ENCODE measurements at places on chromosomes 13 and 19.

DNA sequence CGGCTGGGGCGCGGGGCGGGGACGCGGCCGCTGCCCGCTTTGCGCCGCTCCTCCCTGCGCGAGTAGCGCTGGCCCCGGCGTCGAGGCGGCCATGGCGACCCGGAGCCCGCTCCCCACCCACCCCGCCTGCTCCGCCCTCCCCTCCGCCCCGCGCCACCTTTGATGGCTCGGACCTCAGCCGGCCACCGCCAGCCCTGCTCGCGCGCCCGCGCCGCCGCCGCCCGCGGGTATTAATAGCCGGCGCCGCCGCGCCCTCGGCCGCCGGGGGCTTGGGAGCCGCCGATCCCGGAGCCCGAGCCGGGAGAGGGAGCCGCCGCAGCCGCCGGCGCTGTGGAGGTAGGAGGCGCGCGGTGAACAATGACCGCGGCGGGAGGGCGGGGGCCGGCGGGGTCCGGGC lies 261 bp downstream of the FARP1 start:
- DNase-seq: no peak

GRCh38 chr13:105220881-105221280 lies 1314.6 kb downstream of the EFNB2 start:
- DNase-seq: no peak

GRCh38 chr19:55077106-55077505 lies 1.4 kb downstream of the EPS8L1 start:
- DNase-seq: no peak

DNA sequence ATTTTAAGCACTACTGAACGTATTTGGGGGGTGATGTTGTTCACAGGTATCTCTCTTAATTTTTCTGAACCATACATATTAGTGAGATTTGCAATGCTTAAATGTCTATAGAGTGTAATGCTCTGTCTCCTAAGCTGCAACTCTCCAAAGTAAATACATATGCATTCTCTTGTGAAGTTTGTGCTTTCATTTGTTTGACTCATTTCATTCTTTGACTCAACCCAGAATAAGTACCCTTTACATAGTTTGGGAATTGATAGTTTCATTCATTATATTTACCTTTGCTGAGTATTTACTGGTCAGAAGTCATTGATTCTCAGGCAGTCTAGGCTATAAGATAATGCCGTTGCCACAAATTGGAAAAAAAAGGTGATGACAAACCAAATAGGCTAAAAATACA lies 406.9 kb downstream of the FGF9 start:
- DNase-seq: no peak

DNA sequence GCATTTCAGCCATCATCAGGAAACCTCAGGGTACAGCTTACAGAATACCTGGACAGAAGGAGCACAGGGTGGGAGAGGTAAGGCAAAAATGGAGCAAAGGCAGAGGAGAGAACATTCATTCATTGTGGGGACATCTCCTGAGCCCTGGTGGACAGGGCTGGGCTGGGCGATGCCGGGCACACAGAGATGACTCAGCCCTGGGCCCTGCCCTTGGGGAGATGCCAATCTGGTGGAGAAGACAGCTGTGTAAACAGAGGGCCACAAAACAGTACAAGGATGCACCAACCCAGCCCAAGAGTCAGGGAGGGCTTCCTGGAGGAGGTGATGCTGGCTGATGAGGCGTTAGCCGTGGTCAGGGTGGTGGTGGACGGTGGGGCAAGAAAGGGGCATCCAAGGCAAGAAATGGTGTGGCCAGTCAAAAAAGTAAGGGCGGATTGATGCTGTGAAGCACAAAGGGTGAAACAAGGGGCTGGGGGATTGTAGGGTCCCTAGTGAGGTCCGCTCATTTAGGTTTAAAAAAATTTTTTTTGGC lies 3.6 kb upstream of the HAS1 start:
- no peak for DNase-seq

DNA sequence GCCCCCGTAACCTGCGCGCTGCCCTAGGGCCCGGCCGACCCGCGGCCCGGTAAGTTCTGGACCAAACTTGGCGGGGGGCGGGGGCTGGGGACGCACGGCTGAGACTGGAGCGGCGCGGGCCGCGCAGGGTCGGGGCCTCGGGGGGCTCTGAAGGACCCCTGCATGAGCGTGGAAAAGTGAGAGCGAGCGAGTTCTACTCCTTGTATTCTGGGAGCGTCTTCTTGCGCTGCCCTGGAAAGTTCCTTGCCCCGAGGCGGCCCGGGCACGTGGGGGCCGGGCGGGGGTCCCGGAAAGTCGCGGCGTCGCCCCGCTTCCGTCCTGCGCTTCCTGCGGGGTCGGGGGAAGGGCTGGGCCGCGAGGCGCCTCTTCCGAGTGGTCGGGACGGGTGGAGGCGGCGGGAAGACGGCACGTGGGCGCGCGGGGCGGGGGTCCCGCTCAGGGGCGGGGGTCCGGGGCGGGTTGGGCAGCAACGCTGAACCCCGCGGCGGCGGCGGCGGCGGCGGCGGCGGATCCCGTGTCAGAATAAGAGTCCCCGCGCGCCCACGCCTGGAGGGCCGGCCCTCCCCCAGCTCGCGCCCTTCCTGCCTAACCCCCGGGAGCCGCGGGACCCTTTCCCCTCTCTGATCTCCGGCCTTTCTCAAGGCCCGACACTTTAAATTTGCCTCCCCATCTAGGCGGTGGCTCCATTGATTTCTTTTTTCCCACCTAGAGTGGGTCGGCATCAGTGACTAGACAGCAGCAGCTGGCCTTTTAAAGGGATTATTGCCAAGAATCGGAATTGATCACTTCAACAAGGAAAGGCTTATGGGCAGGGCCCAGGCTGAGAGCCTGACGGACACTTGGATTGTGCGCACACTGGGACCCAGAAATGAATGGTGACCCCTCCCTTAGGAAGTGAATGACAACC lies 749 bp downstream of the GATAD2A start:
- peak; percentile 34 for DNase-seq

DNA sequence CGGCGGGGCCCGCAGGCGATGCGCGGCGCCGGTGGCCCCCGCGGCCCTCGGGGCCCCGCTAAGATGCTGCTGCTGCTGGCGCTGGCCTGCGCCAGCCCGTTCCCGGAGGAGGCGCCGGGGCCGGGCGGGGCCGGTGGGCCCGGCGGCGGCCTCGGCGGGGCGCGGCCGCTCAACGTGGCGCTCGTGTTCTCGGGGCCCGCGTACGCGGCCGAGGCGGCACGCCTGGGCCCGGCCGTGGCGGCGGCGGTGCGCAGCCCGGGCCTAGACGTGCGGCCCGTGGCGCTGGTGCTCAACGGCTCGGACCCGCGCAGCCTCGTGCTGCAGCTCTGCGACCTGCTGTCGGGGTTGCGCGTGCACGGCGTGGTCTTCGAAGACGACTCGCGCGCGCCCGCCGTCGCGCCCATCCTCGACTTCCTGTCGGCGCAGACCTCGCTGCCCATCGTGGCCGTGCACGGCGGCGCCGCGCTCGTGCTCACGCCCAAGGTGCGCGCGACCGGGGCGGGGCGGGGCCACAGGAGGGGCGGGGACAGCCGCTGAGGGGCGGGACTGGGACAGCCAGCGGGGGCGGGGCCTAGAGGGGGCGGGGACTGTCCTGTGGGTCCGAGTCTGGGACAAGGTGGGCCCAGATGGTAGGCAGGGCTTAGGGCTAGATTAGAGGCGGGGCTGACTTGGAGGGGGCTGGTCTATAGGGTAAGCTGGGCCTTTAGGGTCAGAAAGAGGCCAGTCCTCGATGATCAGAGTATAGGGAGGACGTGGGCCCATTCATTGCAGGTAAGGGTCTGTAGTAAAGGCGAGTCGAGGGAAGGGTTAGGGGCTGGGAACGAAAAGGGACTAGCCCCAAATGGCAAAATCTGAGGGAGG lies 5.1 kb downstream of the GRIN2D start:
- peak; percentile 83 for DNase-seq

DNA sequence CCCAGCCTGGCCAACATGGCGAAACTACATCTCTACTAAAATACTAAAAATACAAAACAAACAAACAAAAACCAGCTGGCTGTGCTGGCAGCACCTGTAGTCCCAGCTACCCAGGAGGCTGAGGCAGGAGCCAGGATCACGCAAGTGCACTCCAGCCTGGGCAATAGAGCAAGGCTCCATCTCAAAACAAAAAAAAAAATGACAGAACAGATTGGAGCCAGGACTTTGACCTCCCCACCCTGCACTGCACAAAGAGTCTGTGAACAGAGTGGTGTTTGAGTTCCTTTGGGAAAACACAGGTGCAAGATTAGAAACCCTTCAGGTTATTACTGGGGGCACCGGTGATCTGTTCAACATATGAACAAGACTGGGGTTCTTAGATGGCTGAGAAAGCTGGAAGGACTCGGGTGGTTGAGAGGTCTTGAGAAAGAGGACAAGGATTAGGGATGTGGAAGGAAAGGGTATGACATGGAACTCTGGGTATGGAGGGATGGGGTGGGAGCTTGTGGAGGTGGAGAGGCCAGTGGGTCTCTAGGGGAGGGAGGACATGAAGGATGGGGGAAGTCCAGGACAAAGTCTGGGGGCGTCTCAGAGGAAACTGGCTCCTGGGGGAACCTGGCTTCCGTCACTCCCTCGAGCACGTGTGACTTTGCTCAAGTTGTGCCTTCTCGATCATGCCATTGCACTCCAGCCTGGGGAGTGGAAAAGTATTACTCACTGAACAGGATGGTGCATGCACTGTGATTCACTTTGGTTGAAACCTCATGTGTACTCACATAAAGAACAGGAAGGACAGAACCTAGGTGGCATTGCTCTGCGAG lies 25.9 kb downstream of the RCN3 start:
- no peak for DNase-seq

- no peak for DNase-seq
Measured at GRCh38 chr13:70723732-70724131, 615.5 kb upstream of the KLHL1 start.

- DNase-seq: no peak
Measured at GRCh38 chr13:50215399-50215798, 200.2 kb downstream of the KCNRG start.

All from activated effector memory CD4-positive, alpha-beta T cell treated with Interleukin-2 at 50 U/mL for 16 hours (primary cell).